ENCODE measurements at places on chromosomes 6 and 20. TPM values are rescaled to one million over a fixed set of nuclear protein-coding genes. Genes with fewer than 3 reads are reported as not detected.

GRCh38 chr6:47780510-47781356 is 1.1 kb upstream of the OPN5 start:
- peak; percentile 42 for DNase-seq

DNA sequence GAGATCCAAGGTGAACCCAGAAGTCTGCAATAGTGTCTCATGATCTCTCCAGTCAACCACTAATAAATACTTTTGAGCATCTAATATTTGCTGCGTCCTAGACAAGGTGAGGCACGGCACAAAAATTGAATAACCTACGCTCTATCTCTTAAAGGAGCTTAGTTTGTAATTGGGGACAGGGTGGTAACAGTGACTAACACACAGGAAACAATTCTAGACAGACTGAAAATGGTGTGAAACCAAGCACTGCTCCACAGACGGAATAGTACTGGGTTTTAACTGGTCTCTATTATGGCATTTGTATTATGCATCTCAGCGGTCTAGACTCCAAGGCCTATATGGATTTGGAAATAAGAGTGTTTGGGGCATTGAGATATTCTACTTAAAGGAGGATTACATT is 120.1 kb downstream of the CLIC5 start:
- no peak for DNase-seq

GRCh38 chr20:8568075-8568474 is 436.0 kb downstream of the PLCB1 start:
- no peak for DNase-seq

GRCh38 chr6:15331143-15331542 is 85.3 kb downstream of the JARID2 start:
- DNase-seq: no peak

Gene ATP6V1G2
- polyA plus RNA-seq: 7.5 TPM

GRCh38 chr6:169098116-169098515 is 155.5 kb downstream of the THBS2 start:
- DNase-seq: no peak

Gene SOBP
- polyA plus RNA-seq: 10.6 TPM

GRCh38 chr6:168103050-168103830 is 24.2 kb upstream of the FRMD1 start:
- DNase-seq: no peak
